ENCODE measurements at places on chromosomes 5 and 9.

- DNase-seq: peak; percentile 70
Observed at GRCh38 chr5:159341906-159342310, 11.6 kb upstream of the IL12B start.

DNA sequence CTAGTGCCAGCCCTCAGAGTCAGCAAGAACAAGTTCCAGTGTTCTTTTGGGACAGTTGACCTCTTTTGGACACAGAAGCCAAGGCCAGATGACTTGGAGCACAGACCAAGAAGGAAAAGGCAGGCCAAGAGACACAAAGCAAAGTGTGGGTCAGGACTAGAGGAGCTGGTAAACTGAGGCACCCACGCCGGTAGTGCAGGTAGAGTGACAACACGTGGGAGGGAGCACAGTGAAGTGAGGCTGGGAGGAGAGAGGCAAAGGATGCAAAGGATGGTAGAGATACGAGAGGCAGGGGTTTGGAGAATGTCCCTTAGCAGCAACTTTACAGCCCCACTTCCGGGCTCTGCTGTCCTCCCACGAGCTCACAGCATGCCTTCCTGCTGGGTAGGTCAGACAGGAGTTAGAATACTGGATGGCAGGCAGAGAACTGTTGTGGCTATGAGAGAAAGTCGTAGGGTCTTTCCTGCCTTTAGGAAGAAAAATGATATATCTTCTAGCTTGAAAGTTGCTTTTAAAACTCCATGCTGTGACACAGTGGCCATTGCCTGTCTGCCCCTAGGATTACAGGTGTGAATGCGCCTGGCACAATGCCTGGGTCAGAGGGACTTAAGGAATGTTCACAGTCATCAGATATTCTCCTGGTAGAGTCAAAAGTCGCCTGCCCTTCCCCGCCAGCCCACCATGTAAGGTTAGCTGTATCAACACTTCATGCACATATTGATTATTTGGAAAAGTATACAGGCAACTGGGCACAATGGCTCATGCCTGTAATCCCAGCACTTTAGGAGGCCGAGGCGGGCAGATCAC, 97.9 kb downstream of the PDE8B start:
- no peak for DNase-seq

GRCh38 chr9:17878810-17879370, 300.0 kb downstream of the SH3GL2 start:
- DNase-seq: no peak

GRCh38 chr9:137083394-137084004, 3.3 kb upstream of the MAN1B1 start:
- peak; percentile 98 for DNase-seq

- DNase-seq: peak; percentile 41
Observed at GRCh38 chr5:53350991-53351770, 129.2 kb upstream of the FST start.

DNA sequence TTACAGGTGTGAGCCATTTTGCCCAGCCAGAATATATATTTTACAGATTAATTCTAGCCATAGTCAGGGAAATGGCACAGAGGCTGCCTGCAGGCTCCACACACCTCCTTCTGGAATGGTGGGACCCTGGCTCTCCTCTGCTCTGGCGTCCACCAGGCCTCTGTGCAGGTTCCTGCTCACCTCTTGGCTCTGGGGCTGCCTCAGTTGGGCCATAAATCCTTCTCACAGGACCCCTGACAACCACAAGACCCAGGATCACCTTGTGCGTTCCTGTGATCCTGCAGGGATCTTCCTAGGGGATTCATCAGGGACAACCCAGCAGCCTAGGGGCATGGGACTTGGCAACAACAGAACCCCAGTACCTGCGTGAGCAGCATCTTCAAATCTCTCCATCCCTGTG, 93.0 kb upstream of the FSTL4 start:
- DNase-seq: no peak

DNA sequence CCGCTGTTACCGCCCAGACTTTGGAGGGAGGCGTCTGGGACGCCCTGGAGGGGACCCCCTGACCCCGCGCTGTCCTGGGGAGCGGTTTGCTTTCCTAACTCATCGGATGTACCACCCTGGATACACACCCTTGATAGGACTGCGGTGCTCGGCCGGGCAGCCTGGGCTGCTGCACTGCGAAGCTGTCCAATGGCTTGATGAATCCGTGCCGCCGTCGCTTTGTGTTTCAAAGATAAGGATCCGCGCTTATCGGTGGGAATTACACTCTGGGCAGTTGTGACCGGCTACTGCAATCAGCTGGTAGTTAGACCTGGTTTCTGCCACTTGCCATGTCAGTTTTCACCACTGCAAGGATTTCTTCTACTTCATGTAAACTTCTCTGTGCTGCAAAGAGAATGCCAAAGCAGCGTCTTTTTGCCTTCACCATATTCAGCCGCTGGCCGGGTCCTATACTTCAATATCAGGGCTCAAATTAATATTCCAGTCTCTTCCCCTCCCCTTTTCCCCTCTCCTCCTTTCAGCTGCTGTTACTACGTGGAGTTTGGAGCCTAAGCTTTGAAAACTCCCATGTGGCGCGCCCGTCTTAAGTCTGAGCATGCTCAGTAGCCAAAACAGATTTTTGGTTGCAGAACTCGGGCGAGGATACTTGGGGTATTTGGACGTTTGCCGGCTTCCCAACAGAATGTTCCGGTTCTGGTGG, 727 bp downstream of the SMAD5 start:
- peak; percentile 55 for DNase-seq

DNA sequence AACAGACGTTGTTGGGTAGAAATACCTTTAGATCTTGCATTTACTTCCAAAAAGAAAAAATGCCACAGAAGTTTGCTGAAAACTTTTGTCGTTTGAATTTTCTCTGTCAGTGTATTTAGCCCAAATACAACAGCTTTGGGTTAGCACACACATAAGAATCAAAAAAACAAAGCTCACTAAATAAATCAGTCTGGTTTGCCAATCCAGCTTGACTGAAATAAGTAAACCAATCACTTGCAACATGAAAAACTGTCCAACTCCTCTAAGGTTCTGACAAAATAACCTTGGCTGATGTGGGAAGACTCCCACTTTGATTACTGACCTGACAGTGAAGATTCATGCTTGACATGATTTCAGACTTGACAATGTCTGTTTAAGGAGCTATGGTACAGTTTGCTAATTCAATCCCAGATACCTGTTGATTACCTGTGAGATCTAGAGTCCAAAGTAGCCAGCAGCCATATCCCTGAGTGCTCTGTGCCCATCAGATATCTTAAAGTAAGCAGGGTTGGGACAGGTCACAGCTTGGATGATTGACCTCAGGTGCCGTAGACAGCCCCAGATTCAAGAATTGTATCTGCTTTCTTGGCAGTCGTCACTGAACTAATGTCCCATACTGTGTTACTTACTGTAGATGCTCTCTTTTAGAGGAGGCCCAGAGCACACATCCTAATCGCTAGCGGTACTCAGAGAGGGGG, 727 bp downstream of the IGIP start:
- no peak for DNase-seq

GRCh38 chr5:10728679-10729078, 32.4 kb downstream of the DAP start:
- DNase-seq: no peak
